CD4-positive, alpha-beta T cell treated with Interleukin-4 for 4 hours (primary cell): ENCODE measurements at places on chromosomes 2 and 18.

GRCh38 chr18:75238786-75239185 lies 28.2 kb downstream of the TSHZ1 start:
- no peak for DNase-seq

DNA sequence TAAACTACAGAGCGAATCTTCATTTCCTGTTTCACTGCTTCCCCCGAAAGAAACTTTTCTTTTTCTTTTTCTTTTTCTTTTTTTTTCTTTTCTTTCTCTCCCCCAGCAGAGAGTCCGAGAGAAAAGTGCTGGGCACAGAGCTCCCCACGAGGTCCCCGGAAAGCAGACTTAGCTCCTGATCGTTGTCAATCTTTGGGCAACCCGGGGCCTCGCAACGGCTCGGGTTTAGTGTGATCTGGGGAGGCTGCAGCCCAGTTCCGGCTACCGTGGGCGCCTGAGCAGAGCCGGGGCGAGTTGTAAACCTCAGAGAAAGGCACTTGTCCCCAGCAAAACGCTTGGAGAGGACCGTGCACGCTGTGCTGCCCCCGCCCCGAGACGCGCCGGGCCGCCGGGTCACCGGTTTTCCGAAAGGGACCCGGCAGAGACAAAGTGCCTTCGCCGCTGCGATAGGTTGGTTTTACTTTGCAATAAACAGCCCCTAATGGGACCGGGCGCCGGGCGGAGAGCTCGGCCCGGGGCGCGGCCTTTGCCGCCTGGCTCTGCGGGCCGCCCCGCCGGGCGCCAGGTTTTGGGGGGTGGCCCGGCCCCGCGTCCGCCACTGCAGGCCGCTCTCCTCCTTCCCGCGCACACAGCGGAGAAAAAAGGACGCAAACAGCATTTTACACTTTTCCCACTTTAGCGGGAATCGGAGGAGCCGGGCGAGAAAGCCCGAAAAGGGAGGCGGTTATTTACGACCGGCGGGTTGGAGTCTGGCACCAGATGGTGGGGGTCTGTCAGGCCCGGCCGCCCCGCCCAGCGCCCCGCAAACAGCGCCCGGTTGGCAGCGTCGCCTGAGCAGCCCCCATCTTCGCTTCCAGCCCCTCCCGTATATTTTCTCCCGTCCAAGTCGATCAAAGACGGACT lies 136.0 kb downstream of the INSIG2 start:
- peak; percentile 7 for DNase-seq

GRCh38 chr18:64127172-64127571 lies 21.7 kb downstream of the LINC00305 start:
- DNase-seq, result no peak

GRCh38 chr18:44946529-44947113 lies 265.9 kb downstream of the SETBP1 start:
- DNase-seq, result no peak

DNA sequence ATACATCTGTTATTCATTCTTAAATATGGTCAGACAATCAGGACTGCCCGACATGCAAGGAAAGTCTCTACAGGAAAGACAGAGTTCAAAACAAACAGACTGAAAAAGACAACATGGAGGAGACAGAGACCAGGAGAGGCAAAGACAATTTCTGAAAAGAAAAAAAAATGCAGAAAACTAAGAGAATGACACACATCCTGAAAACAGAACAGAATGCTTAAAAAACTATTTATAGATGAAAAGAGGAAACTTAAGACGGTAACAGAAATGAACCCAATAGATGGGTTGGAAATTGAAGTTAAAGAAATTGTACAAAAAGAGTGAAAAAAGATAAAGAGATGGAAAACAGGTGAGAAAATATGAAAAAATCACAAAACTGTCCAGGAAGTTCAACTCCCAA lies 95.7 kb downstream of the BCL2 start:
- DNase-seq, result no peak

DNA sequence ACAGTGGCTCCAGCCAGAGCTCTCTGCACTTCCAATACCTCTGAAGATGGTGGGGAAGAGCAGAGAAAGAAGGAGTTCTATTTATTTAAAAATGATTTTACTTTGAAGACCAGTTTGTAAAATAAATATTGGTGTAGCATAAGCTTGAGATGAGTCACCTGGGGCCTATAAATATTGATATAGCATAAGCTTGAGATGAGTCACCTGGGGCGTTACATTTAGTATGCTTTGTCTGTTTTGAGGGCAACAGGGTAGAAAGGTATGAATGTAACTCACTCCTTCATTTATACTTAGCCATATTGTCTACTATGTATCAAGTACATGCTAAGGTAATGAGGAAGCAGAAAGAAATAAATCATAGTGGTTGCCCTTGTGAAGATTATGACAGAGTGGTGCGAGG lies 7.7 kb upstream of the SULT1C4 start:
- no peak for DNase-seq
